ENCODE measurements at places on chromosomes 4 and X.

DNA sequence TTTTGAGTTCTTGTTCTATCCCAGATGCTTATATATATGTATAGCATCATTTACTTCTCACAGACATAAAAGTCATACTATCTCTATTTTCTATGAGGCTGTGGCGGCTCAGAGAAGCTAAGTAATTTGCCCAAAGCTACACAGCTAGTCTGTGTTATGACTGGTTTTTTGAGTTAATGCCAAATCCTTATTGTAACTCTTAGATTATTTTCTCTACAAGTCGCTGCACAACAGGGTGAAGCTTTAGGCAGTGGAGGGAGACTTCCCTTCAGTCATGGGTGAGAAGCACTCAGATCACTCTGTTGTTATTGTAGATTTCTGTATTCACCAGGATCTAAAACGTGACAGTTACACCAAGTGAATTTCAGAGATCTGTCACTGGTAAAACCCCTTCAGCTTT lies 48.1 kb downstream of the WWC2 start:
- no peak for DNase-seq

DNA sequence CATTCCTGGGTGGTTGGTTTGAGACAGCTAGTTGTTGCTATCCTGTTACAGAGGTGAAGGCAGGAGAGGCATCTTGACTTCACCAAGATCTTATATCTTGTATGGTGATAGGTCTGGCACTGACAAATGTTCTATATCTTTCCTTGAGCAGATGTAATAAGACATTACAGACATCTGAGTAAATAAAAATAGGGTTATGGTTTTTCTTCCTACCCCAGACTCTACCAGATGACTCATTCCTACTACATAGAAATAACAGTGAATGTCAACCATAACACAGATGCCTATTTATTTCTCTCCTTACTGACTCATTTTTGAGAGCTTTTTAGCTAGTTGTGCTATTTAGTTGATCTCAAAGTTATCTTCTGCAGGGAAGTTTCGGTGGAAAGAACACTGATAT lies 21.9 kb downstream of the HNRNPH2 start:
- DNase-seq = no peak

- DNase-seq = no peak
Measured at GRCh38 chr4:7817877-7818398, 121.7 kb downstream of the AFAP1 start.

DNA sequence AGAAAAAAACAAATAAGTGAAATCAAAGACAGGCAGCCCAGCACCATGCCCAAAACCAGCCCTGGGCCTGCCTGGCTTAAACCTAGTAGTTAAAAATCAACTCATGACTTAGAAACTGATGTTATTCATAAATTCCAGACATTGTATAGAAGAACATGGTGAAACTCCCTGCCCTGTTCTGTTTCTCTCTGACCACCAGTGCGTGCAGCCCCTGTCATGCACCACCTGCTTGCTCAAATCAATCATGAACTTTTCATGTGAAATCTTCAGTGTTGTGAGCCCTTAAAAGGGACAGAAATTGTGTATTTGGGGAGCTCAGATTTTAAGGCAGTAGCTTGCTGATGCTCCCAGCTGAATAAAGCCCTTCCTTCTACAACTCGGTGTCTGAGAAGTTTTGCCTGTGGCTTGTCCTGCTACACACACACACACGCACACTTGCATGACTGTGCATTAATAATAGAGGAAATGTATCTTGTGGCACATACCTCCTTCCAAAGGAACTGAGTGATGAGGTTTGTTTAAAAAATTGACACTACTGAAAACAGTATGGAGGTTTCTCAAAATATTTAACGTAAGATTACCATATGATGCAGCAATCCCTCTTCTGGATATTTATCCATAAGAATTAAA lies 39.2 kb upstream of the UGT2B7 start:
- DNase-seq = no peak

GRCh38 chr4:52106191-52106590 lies 55.1 kb downstream of the SPATA18 start:
- no peak for DNase-seq

GRCh38 chr4:99711657-99712056 lies 54.0 kb upstream of the C4orf54 start:
- DNase-seq = no peak

GRCh38 chrX:17774053-17774452 lies 36.8 kb downstream of the SCML1 start:
- no peak for DNase-seq

GRCh38 chrX:133783274-133783673 lies 202.1 kb downstream of the GPC3 start:
- no peak for DNase-seq

DNA sequence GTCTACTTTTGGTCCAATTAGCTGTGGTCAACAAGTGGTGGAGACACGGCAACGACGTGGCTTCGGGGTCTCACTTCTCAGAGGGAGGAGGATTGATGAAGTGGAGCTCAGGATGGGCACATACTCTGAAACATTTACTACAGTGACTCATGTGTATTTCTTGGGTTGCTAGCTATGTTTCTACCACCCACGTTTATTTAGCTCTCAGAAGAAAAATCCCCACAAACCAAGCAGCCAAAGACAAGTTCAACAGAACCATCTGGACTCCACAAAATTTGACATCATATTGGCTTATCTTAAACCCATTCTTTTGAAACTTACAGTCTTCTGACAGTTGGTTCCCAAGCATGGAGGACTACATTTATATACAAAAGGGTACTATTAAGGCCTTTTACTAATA lies 158.0 kb downstream of the CBLL2 start:
- DNase-seq = no peak

GRCh38 chrX:71919431-71919830 lies 8.8 kb downstream of the NHSL2 start:
- no peak for DNase-seq

DNA sequence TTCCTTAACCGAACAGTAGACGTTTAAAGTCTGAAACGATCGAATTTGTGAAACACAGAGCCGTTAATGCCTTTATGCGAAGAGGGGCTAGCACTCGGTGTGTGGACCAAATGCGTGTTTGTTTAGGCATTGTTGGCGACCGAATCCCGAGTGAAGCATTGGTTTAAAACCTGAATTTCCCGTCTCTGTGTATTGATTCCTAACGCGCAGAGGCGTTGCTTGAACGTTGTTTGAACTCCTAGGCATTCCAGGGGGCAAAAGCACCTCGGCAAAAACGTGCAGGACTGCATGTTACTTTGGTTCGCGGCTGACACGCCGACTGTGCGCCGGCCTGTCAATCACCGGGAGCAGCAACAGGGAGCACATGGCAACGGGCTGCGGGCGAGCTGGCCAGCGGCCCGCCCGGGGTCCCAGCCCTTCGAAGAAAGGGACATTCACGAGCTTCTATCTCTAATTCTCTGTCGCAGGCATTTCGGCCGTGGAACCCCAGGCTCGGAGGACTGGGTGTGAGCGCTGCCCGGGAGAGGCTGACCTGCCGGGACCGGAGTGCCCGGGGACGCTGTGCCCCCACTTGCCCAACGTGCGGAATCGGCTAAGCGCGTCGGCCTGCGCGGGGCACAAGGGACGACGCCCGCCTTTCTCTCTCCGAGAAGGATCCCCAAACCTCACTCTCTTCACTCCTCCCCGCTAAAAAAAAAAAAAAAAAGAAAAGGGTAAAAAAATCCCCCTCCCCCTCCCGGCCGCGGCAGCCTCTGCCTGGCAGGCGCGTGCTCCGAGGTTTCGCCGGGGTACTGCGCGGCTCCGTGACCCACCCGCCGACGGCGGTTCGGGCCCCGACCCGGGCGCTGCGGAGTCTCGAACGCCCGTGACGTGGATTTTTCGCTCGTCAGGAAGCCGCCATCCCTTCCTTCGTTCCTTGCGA lies 810 bp downstream of the SPRY1 start:
- DNase-seq = peak; percentile 56

DNA sequence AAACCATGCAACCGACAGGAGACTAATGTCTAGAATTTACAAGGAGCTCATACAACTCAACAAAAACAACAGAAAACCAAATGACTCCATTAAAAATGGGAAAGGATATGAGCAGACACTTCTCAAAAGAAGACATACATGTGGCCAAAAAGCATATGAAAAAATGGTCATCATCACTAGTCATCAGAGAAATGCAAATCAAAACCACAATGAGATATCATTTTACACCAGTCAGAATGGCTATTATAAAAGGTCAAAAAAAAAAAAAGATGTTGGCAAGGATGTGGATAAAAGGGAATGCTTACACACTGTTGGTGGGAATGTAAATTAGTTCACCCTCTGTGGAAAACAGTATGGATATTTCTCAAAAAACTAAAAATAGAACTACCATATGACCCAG lies 50.5 kb upstream of the CHRDL1 start:
- DNase-seq = no peak

DNA sequence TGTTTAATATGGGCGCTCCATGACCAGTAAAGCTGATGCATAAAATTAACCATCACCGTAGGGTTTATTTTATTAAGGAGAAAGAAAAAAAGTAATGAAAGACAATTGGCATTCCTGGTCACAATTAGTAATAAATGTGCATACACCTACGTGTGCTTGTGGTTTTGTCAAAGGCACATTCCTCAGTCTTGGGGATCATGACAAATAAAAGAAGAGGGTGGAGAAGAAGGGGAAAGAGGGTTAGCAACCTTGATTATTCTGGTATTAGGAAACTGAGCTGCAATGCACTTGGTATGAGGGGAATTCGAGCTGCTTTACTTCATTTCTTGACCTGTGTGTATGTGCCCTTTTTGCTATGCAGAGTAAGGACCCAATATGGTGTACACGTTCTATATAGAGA lies 1798.3 kb upstream of the PCDH7 start:
- DNase-seq = no peak

GRCh38 chrX:97234471-97235081 lies 350.9 kb downstream of the RPA4 start:
- DNase-seq = no peak

GRCh38 chr4:81405900-81406401 lies 65.8 kb downstream of the RASGEF1B start:
- peak; percentile 70 for DNase-seq

GRCh38 chr4:73989031-73989430 lies 1.0 kb upstream of the PPBP start:
- DNase-seq = no peak

DNA sequence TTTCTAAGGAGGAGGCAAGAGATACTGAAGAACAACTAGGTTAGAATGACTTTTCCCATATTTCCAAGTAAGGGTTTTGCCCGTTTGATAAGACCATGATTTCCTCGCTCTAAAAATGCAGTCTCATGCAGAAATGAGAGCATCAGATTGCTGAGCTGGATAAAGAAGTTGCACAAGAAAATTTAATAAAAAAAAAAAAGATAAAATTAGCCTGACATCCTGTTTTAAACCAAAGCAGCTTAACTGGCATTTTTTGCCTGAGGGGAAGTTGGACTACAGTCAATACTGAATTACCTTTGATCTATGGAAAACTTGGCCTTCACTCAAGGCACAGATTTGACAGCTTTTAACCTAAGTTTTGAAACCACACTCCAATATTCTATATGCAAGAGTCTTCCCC lies 208.4 kb downstream of the GASK1B start:
- no peak for DNase-seq

- peak; percentile 20 for DNase-seq
Measured at GRCh38 chrX:149830192-149830873, 48.6 kb downstream of the MAGEA9 start.

GRCh38 chr4:74362347-74362746 lies 2.6 kb upstream of the EREG start:
- no peak for DNase-seq

DNA sequence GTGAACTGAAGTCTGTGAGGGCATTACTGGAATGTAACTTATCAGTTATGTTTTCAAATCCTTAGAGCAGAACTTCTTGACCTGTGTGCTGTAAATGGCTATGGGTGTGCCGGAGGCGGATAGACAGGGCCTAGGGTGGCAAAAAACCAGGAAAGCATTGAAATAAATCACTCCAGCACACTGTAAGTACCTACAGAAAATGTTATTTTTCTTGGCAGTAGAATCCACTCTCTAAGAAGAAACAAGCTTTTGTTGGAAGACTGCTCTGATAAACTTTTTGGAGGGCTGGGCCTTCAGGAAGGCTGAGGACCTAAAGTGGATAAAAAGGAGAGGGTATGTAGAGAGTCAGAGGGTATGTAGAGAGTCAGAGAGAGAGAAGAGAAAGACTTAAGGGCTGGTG lies 14.9 kb downstream of the CPE start:
- DNase-seq = no peak

GRCh38 chr4:38137080-38137479 lies 176.9 kb downstream of the PTTG2 start:
- DNase-seq = no peak

DNA sequence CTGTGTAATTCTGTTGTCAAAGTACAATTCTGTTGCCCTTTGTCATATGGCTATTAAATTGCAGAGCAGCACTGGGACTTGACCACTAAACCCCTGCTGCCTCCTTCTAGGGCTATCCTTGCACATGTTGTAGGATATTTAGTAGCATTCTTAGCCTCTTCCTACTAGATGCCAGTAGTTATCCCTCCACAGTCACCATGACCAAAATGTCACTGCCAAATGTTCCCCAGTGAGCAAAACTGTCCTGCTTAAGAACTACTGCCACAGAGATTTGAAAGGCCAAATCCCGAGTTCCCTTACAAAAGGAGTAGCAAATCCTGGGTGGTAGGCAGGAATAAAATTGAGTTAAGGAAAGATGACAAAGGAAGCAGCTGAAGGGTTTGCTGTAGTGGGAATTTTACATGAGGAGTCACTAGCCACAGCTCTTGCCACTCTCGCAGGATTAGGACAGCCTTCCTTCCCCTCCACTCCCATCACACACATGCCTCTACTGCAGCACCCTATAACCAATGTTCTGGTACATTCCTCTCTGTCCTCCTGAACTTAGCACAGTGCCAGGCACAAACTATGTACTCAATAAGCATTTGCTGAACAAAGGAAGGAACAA lies 8.4 kb downstream of the APBB2 start:
- no peak for DNase-seq

DNA sequence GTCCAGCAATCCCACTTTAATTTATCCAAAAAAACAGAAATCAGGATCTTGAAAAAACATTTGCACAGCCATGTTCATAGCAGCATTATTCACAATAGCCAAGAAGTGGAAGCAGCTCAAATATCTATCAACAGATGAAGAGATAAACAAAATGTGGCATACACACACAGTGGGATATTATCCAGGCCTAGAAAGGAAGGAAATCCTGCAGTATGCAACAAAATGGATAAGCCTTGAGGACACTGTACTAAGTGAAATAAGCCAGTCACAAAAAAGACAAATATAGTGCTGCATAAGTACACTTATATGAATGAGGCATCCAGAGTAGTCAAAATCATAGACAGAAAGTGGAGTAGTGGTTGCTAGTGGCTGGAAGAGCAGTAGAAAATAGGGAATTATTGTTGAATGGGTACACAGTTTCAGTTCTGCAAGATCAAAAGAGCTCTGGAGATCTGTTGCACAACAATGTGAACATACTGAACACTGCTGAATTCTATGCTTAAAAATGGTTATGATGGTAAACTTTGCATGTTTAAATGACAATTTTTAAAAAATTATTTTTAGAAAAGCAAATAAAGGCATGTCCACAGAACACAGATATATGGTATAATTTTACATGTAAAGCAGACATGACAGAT lies 25.6 kb downstream of the CHM start:
- no peak for DNase-seq

DNA sequence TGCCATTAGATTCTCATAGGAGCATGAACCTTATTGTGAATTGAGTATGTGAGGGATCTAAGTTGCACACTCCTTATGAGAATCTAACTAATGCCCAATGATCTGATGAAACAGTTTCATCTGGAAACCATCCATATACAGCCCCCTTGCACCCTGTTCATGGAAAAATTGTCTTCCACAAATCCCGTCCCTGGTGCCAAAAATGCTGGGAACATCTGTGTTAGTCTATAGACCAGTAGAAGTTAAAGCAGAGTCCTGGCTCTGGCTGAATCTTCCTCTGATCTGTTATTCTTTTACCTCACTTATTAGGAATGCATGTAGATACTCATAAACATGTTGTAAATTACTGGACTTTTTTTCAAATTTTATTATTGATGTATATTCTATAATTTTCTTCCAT lies 29.2 kb downstream of the SULT1B1 start:
- DNase-seq = no peak
